ENCODE measurements at places on chromosomes 13 and 19.

DNA sequence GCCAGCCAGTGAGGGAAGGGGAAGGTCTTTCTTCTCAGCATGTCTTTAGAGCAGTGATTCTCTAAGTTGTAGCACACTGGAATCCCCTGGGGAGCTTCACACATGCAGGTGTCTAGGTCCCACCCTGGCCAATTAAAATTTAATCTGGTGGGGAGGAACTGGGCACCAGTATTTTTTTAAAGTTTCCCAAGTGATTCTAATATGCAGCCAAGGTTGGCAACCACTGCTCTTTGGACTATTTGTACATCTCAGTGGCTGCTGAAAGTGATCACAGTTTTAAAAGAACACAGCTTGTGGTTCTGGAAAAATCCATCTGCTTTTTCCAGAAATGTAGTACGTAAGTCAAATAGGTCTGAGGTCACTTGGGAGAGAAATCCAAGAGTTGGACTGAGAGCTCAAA lies 10.7 kb upstream of the KATNAL1 start:
- H3K4me1 ChIP-seq: no peaks in the 10 kb centered on the region
- H3K27ac ChIP-seq: no peak overlapping the region
- no peaks in the 10 kb centered on the region for H3K27me3 ChIP-seq
- H3K4me3 ChIP-seq: no peak overlapping the region

DNA sequence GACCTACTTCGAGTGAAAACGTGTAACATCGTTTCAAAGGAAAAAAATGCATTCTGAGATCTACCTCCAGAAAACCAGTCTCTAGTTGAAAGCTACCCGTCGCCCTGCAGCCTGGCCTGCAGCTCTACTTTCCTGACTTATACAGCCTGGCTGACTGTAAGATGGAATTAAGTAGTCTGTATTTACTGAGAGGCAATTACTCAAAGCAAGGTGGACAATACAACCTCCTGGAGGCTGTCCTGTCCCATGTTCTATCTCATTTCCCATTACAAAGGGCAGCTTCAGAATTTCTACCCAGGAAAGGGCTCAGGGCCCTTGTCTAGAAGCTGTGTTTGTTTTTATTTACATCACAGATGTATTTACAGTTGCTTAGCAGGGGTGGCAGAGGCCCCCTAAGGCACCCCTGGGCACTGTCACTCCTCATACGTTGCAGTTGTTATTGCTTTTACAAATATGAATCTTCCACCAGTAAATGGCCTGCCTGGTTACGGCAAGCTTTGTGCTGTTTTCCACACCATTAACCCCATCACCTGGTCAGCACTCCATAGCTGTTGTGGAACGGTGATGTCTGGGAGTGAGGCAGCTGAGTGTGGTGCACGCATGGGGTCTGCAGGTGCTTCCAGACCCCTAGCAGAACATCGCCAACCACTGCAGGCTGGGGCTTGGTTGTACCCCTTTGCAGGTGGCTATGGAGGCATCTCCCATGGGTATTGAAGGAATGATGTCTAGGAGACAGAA lies 46.3 kb upstream of the MTIF3 start:
- no peaks in the 10 kb centered on the region for H3K4me1 ChIP-seq
- DNase-seq: no peak
- no peak overlapping the region for H3K27ac ChIP-seq
- H3K36me3 ChIP-seq: no peaks in the 10 kb centered on the region
- H3K27me3 ChIP-seq: no peaks in the 10 kb centered on the region

DNA sequence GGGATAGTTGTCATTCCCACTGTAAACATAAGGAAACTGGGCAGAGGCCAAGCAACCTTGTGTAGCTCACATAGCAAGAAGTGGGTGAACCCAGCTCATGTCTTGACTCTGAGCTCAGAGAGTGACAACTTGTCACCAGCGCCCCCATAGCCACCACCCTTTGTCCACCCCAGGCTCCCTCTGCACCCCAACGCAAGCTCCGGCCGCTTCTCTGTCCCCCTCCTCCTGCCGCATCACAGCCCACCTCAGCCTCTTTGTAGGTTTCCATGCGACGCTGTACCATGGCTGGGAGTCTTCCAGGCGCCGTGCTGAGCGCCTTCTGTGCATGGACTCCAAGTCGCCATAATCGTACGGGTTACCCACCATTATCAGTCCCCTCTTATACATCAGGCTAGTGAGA lies 3.3 kb downstream of the GP6 start:
- no peak for DNase-seq
- no peaks in the 10 kb centered on the region for H3K27me3 ChIP-seq
- H3K36me3 ChIP-seq: no peaks in the 10 kb centered on the region
- H3K4me1 ChIP-seq: no peaks in the 10 kb centered on the region
- no peak overlapping the region for H3K4me3 ChIP-seq

- no peaks in the 10 kb centered on the region for H3K36me3 ChIP-seq
- H3K4me1 ChIP-seq: no peaks in the 10 kb centered on the region
- DNase-seq: no peak
Observed at GRCh38 chr13:32031815-32032370, 319 bp downstream of the FRY start.

Measured in Panc1 (cell line).